ENCODE measurements at places on chromosomes 1 and 21.

DNA sequence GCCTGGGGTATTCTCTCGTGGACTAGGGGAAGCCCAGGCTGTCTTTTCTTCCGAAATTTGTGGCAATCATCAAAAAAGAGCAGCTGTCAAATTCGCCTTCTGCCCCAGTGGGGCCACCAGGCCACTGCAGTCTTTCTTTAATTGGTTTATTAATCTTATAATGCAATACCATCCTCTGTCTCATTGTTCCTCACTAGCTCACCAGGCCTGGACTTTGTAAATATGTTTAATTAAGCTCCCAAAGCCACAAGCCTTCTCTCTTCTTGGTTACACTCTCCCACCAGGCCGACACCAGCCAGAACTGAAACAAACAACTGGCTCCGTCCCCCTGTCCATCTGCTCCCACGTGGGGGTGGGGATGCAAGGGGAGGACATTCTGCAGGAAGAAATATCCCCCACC lies 22.0 kb upstream of the CAMK1G start:
- no peak for DNase-seq

GRCh38 chr21:42744520-42745445 lies 91.4 kb downstream of the PDE9A start:
- no peak for DNase-seq

DNA sequence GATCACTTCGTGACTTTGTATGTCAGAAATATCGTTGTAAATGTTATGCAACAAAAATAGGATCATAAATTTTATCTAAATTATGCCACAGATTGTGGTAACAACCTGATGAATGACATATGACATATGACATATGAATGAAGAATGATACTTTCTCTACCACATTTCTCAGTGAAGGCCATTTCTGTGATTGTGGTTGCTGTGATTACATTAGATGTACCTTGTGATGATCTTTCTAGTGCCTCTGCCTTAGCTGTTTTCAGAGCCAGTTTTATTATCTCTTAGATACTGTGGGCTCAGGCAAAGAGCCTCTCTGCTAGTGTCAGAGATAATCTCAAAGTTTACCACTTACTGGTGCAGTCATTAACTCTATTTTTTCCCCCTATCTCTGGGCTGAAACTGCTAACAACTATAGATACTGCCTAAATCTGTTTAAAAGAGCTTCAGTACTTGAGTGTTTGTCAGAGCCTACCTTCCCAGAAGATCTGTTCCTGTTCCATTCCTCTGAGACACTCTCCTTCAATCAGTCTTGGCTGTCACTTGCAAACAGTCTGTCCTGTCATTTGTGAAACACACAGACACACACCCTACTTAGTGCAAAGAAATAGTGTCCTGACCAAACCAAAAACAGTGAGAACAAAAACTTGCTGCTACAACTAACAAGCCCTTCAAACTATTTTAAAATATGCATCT lies 55.5 kb downstream of the HMCN1 start:
- DNase-seq: no peak

GRCh38 chr1:83764209-83764608 lies 234.7 kb downstream of the TTLL7 start:
- no peak for DNase-seq

- no peak for DNase-seq
These were observed 2.8 kb upstream of the HAPLN2 start for GRCh38 chr1:156616463-156616862.

DNA sequence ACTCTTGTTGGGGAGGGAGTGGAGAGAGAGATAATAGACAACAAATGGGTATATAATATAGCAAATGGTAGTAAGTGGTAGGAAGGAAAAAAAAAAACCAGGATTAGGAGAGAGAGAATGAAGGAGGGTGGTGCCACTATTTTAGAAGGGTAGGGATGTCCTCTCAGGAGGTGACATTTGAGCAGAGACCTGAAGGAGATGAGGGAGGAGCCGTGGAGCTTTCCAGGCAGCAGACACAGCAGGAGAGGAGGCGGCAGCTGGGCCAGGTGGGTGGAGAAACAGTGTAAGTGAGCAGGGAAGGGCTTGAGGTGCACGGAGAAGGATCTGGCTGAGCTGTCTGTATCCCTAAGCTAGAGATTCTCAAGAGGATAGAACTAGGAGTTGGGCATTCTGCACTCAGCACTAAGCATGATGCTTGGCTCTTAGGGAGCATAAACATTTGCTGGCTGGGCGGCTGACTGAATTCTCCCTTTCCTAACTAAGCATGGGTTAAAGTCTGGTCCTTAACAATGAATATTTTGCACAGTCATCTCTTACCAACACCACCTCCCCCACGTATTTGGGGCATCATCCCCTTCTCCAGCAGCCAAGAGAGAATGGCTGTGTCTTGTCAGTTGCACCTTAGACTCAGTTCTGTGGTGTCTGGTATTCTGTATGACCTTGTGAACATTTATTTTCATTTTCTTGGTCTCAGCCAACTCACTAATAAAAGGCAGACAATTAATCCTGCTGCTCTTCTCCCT lies 27.6 kb upstream of the SARS1 start:
- DNase-seq: no peak

- DNase-seq: no peak
These were observed 165.9 kb downstream of the ADGRL4 start for GRCh38 chr1:78840453-78841271.

DNA sequence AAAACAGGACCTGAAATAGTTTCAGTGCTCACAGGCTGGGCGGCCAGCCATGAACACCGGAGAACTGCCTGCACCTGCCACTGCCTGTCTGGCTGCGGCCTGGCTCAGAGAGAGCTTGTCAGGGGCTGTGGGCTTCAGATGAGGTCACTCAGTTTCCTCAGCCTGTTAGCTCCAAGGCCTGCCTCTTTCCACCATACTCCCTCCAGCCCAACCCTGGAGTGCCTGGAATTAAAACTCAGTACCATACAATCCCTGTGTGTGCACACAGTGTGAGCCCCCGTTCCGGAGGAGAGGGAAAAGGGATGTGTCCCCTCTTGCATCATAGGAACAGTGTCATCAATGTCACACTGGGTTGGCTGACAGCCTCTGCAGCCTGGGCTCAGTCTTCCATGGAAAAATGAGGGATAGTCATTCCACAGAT lies 16.2 kb downstream of the CACNA1S start:
- DNase-seq: no peak

GRCh38 chr1:26537951-26538352 lies 8.4 kb downstream of the RPS6KA1 start:
- DNase-seq: no peak

GRCh38 chr1:48216313-48216712 lies 6.2 kb upstream of the SLC5A9 start:
- no peak for DNase-seq

GRCh38 chr21:37623183-37623582 lies 256.6 kb downstream of the DYRK1A start:
- no peak for DNase-seq

GRCh38 chr21:41481191-41481590 lies 26.8 kb downstream of the TMPRSS2 start:
- DNase-seq: no peak

DNA sequence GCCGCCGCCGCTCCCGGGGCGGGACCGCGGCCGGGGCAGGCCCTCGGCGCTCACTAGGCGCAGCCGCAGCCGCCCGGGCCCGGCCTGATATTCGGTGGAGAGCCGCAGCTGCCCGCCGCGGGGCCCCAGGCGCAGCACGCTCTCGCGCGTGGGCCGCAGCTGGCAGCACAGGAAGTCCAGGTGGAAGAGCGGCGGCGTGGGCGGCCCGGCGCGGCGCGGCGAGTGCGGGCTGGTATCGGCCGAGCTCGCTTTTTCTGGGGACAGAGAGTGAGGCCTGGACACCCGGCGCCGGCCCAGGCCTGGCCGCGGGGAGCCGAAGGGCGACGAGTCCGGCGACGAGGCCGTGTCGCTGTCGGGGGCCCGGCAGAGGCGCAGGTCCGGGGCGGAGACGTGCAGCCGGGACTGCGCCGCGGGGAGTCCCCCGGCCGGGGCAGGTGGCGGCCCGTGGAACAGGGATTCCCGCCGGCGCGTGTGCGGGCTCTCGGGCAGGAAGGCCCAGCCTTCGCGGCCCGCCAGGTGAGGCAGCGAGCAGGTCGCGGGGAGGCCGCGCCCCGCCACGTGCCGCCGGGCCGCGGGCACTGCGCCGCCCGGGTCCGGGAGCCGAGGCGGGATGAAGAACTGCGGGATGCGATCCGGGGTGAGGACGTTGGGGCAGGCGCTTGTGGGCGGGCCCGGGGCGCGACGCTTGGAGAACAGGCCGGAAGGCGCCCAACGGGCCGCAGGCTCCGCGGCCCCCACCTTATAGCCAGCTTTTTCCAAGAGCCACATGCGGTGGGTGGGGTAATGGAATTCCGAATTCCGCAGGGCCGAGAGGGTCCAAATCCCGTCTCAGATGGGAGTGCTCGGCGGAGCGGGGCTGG lies 1.2 kb downstream of the C2CD4D start:
- DNase-seq: no peak

GRCh38 chr1:232376632-232377493 lies 253.1 kb downstream of the SIPA1L2 start:
- no peak for DNase-seq

DNA sequence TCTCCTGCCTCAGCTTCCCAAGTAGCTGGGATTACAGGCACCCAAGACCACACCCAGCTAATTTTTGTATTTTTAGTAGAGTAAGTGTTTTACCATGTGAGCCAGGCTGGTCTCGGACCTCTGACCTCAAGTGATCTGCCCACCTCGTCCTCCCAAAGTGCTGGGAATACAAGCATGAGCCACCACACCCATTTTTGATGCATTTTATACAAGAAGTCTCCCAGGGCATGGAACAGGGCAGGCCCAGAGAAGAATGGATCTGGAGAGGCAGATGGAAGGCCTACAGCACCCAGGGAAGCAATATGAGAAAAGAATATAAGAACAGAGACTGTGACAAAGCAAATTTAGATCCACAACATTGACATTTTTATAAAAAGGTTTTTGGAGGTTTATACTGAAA lies 18.8 kb upstream of the IFNAR1 start:
- no peak for DNase-seq

DNA sequence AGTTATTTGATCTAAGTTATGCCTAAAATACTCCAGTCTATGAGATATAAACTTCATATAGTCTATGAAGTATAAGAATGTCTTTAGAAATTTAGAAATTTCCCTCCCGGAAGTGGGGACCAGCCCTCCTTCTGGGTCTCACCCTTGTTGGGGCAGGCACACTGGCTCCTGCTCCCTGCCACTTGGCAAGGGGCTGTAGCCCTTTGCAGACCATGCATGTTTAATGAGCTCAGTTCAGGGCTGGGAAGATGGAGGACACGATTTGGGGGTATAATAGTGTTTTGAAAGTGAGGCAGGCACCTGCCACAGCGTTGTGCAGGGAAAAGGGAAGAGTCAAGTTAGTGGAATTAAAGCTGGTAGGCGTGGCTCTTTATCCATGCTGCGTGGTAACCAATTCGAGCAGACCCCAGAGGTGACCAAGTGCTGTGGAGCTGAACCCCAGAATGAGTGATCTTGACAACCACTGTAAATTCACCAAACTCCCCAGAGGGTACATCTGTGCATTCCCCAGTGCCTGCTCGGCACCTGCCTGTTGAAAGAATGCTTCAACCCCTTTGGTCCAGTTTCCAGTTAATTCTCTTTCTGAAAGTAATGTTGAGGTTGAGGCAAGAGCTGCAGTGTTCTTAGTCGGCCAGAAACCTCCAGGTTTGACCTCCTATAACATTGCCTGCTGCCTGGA lies 79.6 kb downstream of the DOP1B start:
- no peak for DNase-seq

- DNase-seq: no peak
These were observed at the start of gene AVPR1B for GRCh38 chr1:206117151-206117948. TSS of gene AVPR1B (minus strand) at chr1:206117388. CDS start at chr1:206116890, 498 bp downstream.

- no peak for DNase-seq
These were observed at the start of gene SYF2 for GRCh38 chr1:25232027-25232865. TSS of gene SYF2 (minus strand) at chr1:25232502. CDS start at chr1:25232467, 35 bp downstream.

DNA sequence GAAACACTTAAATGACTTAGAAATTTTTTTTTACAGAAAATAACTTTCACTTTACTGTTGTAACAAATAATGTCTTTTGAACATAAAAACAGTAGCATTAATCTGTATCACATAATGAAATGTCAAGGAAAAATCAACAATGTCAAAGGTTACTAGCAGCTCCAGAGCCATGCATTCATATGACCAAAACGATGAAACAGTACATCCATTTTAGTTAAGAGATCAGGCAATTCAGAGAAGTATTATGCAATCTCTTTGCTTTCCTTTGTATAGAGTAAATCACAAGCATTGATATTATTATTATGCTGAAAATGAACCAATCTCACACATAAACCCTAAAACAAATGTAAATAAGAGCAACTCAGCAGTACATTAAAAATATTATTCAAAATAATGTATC lies 748.9 kb downstream of the PLA2G4A start:
- DNase-seq: no peak

- no peak for DNase-seq
These were observed 11.6 kb downstream of the STYXL2 start for GRCh38 chr1:167105271-167106118.

DNA sequence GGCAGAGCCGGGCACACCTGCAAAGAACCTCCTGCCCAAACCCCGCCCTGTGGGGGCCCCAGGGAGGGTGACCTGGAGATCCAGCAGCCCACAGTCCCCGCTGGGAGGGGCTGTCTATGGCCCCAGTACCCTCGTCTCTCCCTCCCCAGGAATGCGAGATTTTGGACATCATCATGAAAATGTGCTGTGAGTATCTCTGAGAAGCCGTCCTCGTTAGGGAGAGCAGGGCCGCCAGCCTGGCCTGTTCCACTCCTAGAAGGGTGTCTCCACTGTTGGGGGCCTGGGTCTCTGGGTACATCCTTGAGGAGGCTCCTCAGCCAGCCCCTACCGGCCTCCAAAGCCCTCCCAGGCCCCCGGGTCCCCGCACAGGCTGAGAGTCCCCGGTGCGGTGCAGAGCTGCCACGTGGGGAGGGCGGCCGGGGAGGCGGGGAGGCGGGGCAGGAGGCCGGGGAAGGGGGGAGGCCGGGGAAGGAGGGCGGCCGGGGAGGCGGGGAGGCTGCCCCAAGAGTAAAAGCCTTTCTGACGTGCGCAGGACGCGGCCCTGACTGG lies 18.7 kb downstream of the COL6A1 start:
- no peak for DNase-seq

- DNase-seq: no peak
These were observed 24.2 kb downstream of the CEP170 start for GRCh38 chr1:243230914-243231313.

DNA sequence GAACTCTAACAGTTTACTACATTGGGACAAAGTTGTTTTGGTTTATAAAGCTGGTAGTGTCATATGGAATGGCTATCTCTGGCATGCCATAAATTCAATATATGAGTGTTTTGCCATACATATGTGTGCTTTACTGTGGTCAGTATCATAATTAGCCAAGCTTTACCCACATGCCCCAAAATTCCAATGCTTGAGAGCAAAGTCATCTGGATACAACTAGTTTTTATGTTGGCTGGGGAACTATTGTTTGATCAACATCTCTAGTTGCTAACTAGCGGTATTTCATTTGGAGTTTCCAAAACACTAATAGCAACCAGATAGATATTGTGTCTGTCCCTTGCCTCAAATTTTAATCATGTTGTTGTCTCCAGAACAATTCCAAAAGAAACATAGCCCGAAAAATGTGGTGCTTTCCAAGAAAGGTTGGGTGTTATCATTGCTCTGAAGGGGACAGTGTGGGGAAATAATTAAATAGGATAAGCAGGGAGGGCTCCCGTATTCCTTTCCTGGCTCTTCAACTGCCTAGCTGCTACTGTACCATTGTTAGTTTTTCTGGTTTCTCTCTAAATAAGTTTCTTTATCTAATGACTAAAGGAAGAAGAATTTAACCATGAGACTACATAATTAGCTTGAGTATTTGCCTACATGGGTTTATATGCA lies 136.1 kb downstream of the TGFB2 start:
- no peak for DNase-seq

GRCh38 chr21:41342035-41342434 lies 19.8 kb upstream of the MX2 start:
- DNase-seq: no peak

- no peak for DNase-seq
These were observed 5.5 kb downstream of the SORT1 start for GRCh38 chr1:109392037-109392787.

- DNase-seq: peak; percentile 39
These were observed 499.0 kb downstream of the SIPA1L2 start for GRCh38 chr1:232130815-232131480.

Data from epithelial cell of prostate (primary cell).